ENCODE measurements at places on chromosomes 2 and 18.

GRCh38 chr2:173589604-173590275, 235.1 kb downstream of the CDCA7 start:
- DNase-seq = peak; percentile 37

- DNase-seq = peak; percentile 41
Measured at GRCh38 chr18:12886498-12887126, 2.6 kb upstream of the PTPN2 start.

DNA sequence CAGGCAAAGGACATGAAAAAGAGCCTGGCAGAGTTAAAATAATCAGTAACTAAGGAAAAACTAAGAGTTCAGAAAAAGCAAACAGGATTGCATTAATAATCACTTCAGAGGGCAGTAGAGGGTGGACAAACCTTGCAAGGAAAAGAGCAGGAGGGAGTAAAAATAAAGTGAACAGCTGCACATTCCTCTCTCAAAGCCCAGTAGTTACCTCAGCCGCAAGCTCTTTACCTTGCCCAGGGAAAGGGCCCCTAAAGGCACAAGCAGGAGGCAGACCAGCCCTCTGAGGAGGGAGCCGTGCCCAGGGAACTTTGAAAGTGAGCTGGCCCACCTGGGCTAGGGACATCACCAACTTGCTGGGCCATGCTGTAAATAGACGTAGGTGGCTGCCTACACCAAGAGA, 196.9 kb downstream of the C1D start:
- DNase-seq = no peak

GRCh38 chr2:224310943-224311625, 90.8 kb downstream of the FAM124B start:
- no peak for DNase-seq

GRCh38 chr18:2536493-2536892, 34.8 kb downstream of the METTL4 start:
- DNase-seq = no peak

All from SHP77 (cell line).